ENCODE measurements at places on chromosomes 4 and X. TPM values are rescaled to one million over a fixed set of nuclear protein-coding genes. Genes with fewer than 3 reads are reported as not detected.
A peak's percentile ranks its signal among the peaks of the same experiment; 100 is the strongest.

DNA sequence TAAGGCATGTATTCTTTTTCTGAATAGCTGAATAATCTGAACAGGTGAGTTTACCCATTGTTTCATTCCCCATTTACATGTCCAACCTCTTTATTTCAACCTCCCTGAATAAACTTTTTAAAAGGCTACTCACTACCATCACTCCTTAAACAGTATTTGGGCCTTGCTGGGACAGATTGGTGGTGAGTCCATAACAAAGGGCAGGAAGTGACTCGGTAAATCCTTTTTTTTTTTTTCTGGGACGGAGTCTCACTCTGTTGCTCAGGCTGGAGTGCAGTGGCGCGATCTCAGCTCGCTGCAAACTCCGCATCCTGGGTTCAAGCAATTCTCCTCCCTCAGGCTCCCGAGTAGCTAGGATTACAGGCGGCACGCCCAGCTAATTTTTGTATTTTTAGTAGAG is 23.4 kb upstream of the SEC24B start:
- DNase-seq, result no peak

GRCh38 chr4:160835789-160836188 is 1328.0 kb downstream of the FSTL5 start:
- no peak for DNase-seq

- no peak for DNase-seq
Measured at GRCh38 chr4:115418635-115419396, 305.4 kb upstream of the NDST4 start.

DNA sequence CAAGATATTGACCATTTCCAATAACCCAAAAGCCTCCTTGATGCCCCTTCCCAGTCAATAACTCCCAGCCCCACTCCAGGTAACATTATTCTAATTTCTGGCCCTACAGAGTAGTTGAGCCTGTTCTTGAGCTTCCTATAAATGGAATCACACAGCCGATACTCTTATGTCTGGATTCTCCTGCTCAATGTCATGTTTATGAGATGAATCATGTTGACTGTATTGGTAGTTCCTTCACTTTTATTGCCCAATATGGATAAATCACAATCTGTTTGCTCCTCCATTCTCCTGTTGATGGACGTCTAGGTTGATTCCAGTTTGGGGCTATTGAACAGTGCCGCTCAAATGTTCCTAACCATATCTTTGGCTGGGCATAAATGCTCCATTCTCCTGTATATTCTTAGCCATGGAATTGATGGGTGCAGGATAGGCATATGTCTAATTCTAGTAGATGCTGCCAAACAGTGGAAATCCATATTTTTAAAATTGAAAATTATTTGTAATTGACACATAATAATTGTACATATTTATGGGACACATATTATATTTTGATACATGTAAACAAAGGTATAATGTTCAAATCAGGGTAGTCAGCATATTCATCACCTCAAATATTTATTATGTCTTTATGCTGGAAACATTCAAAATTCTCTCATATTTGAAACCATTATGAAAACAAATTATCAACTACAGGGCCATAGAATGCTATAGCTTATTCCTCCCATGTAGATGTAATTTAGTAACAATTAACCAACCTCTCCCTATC is 40.5 kb upstream of the SLC2A9 start:
- DNase-seq, result no peak

DNA sequence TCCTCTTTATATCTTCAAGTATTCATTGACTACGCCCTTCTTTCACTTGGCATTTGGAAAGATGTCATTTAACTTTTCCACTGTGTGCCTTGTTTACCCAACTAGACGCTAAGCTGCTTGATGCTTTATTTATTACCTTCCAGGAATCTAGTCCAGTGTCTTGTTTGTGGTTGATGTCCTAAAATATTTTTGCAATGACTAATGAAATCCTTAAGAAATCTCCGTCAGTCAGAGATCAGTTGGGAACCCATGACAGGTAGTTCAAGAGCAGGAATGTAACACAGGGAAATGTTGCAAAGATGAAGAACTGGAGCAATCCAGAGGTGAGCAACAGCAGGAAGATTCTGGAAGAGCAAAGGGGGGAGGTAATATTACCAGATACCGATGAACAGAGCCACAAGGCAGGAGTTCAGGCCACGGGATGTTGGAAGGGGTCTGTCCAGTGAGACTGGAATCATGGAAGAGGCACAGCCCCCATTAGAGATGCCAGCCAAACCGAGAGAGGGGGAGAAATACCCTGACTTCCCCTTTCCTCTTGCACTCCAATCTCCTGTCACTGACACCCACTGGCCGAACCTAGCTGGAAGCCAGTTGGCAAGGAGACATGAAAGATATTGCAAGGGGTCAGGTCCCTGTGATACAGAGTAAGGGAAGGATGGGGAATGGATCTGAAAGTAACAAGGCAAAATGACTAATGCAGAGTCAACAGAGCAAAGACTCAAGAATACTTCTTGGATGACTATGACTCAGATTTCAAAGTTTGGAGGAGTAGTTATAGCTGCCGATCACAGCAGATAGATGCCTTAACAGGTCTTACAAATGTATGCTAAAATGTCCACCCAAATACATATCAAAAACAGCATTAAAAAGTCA is 62.7 kb upstream of the PHKA2 start:
- DNase-seq, result no peak

DNA sequence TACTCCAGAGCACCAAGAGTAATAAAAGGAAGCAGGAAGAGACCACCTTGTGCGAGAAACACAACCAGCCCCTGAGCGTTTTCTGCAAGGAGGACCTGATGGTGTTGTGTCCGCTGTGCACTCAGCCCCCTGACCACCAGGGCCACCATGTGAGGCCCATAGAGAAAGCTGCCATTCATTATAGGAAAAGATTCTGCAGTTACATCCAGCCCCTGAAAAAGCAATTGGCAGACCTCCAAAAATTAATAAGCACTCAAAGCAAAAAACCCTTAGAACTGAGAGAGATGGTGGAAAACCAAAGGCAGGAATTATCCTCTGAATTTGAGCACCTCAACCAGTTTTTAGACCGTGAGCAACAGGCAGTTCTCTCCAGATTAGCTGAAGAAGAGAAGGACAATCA is 5.7 kb downstream of the TRIM75 start:
- no peak for DNase-seq

DNA sequence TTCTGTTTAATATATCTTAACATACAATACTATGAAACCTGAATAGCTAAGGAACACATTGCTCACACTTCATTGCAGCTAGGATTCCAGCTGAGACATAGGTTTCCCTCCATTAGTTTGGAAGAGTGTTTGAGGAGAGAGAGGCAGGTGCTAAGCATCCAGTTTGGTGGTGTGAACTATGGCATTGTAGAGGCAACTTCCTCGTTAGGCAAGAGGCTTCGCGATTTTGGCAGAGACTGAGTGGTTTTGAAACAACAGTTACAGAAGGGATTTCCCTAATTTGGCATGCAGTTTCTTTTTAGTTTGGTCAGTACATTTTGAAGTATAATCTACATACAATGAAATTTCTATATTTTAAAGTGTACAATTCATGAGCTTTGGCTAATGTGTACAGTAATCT is 117.1 kb upstream of the BMP3 start:
- DNase-seq, result no peak

DNA sequence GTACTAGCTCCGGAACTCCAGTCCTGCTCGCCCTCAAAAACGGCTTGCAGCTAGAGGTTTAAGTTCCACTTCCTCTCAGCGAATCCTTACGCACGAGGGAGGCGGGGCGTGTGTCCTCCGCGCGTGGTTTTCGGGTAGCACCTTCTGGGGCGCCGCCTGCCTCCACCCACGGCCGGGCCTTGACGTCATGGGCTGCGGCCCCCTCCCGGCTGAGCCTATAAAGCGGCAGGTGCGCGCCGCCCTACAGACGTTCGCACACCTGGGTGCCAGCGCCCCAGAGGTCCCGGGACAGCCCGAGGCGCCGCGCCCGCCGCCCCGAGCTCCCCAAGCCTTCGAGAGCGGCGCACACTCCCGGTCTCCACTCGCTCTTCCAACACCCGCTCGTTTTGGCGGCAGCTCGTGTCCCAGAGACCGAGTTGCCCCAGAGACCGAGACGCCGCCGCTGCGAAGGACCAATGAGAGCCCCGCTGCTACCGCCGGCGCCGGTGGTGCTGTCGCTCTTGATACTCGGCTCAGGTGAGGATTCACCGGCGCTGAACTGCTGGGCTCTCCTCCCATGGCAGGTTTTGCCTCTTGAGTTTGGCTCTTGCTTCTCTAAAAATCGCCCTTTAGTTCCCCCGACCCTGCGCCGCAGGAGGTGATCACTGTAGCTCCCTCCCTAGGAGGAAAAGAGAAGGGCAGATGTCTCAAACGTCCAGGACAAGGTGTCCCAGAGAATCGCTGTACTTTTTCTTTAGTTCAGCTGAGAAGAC is at the start of gene AREG:
Gene AREG (plus strand): TSS at position 246 of the 752 bp plus-strand sequence. CDS start 210 bp downstream, at position 456.
- DNase-seq, result peak; percentile 16

DNA sequence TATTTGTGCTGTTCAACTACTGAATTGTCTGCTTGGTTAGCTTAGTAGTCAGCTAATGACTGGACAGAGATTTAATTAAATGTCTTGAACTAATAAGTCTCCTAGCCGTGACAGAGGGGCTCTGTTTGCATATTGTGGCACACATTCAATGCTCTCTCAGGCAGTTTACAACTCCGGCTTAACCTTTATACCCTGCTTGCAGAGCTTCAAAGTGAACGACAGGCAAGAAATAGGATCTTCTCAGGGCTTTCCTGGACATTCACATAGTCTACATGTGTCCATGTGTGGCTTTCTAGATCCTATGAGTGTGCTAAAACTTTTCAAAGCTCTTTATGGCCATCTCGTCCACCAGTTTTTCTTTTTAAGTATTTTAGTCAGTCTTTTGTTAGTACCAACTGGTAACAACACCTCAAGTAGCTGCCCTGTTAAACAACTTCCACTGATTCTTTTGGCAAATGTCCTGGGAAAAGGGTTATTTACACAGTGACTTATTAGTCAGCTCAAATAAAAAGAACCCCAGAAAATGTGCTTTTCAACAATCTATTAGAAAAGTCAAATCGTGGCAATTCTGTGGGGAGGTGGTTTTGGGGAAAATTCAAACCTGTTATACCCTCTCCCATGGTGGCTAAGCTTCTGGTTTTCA is 28.6 kb downstream of the OR13H1 start:
- DNase-seq, result no peak

DNA sequence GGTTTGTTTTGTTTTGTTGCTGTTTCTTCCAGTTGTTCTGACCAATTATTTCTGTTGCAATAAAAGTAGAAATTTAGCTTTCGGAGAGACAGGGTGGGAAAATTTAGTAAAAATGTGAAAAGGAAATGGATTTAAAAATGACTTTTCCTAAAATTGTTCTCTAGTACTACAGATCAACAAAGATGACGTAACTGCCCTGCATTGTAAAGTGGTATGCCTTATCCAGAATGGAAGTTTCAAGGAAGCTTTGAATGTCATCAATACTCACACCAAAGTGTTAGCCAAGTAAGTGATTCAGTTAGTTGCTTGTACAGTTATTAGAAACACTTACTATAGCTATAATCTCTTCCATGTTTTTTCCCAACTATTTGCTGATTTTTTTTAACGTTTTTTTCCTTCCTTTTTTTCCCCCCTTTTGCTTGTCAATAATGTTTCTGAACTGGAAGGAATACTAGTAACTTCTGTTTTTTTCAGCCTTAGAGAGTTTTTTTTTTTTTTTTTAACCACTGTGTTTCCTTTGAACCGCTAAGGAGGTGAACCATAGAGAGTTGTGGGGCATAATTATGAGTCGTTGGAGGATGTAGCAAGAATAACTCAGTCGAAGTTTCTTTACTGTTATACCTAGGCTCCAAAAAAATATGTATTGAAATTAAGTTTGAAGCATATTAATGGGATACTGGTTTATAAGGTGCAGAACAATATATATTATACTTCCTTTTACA is 2.2 kb downstream of the SRP72 start:
- DNase-seq, result no peak

Gene DIPK2B
- polyA plus RNA-seq, result 23.8 TPM

Gene GPRIN3
- polyA plus RNA-seq, result 4.3 TPM

Gene CDKL5
- polyA plus RNA-seq, result 4.6 TPM
